ENCODE measurements at places on chromosomes 3 and 15.

DNA sequence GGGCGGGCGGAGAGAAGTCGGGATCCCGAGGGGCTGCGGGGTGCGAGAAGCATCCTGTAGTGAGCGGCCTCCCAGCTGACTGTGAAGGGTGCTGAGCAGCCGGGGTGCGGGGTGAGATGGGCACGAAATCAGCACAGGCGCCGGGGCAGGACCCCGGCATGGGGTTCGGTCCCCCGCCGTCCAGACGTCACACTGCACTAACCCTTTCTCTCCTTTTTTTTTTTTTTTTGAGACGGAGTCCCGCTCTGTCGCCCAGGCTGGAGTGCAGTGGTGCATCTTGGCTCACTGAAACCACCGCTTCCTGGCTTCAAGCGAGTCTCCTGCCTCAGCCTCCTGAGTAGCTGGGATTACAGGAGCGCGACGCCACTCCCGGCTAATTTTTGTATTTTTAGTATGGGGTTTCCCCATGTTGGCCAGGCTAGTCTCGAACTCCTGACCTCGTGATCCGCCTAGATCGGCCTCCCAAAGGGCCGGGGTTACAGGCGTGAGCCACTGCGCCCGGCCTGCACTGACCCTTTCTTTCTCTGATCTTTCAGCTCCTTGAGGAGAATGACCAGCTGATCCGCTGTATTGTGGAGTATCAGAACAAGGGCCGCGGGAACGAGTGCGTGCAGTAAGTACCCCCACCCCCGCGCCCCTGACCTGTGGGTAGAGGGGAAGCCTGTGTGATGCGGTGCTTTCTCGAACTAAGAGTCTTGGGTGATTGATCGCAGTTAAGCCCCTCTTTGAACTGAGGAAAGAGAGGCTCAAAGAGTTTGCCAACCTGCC is 513 bp downstream of the SS18L2 start:
- no peak for DNase-seq

DNA sequence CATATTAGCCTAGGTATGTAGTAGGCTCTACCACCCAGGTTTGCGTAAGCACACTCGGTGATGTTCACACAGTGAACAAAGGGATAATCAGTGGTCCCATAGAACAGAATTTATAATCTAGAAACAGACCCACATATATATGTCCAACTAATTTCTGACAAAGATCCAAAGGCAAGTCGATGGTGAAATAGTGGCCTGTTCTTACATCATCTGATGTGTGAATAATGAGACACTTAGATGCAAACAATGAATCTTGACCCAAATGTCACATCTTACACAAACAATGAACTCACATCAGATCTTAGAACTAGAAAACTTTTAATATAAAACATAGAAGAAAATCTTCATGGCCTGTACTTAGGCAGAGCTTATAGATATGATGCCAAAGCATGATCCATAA is 17.6 kb upstream of the TM2D3 start:
- DNase-seq, result no peak

DNA sequence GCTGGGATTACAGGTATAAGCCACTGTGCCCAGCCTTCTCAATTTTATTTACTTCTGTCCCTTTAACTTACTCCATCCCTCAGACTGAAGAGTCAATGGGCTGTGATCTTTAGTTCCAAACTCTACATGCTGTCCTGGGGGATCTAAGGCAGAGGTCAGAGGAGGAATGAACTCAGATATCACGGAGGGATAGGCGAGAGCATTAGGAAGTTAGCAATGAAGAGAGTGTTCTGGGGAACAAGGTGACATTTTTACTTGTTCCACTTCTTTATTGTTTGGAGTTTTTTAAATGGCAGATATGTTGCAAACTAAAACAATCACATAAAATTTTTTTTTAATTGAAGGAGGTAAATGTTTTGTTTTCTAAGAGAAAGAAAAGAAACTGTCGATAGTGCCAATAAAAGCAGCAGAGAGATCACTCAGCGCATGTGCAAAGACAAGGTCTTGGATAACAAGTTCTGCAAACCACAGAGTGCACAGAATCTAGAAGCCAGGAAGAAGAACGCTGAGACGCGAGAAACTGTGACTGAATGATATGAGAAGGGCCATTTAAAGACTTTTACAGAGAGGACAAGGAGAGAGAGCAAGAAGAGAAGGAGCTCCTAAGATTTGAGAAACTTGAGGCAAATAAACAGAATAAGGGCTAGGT is 10.8 kb upstream of the CA12 start:
- no peak for DNase-seq

GRCh38 chr3:169772897-169773816 is at the start of gene MYNN:
TSS of gene MYNN (plus strand) at chr3:169773396. CDS start at chr3:169774296, 900 bp downstream.
- DNase-seq, result peak; percentile 93

- peak; percentile 38 for DNase-seq
Observed at GRCh38 chr3:183824761-183825455, 469 bp downstream of the MAP6D1 start.

DNA sequence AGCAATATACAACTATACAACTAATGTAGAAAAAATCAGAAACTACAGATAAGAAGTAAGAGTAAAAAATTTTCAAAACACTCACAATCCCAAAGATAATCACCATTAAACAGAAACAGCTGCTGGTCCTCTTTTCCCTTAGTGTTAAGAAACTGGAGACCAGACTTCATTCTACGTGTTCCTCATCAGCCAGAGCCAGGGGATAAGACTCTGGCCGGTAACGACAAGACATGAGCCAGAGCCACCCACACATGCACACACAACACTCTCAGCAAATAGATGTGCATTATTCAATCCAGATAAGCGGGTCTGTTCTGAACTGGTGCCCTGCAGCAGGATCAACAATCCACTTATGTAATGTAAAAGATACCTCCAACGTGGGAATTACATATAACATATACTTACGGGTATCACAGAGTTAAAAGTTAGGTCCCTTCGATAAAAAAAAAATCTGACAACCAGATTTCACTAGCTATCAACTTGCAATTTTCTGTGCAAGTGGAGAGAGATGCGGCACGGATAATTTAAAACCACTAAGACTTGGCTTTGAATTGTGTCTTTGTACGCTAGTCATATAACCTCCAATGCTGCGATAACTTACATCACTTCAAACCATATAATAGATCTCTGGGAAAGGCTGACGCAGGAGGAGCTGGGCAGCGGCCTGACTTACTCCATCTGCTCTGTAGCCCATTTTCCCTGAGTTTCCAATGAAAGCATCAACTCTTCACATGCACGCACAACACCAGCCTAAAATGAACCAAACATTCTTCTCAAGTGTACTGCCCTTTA is 17.8 kb downstream of the PRICKLE2 start:
- DNase-seq, result no peak

Data from Caki2 (cell line).